ENCODE measurements at places on chromosomes 3 and 15.

GRCh38 chr3:128254066-128254590 is 100.8 kb downstream of the EEFSEC start:
- DNase-seq: no peak

DNA sequence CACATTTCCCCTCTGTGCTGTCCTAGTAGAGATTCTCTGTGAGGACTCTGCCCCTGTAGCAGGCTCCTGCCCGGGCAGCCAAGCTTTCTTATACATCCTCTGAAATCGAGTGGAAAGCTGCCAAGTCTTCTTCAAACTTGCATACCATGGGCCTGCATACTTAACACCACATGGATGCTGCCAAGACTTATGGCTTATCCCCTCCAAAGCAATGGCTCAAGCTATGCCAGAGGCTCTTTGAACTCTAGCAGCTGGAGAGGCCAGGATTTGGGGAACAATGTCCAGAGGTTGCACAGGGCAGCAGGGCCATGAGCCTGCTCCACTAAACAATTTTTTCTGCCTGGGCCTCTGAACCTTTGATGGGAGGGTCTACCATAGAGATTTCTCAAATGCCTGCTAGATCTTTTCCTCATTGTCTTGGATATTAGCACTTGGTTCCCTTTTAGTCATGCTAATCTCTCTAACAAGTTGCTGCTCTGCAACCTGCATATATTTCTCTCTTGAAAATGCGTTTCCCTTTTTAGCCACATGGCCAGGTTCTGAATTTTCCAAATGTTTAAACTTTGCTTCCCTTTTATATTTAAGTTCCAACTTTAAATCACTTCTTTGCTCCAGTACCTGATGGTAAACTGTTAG is 6.1 kb upstream of the PLSCR4 start:
- DNase-seq: no peak

DNA sequence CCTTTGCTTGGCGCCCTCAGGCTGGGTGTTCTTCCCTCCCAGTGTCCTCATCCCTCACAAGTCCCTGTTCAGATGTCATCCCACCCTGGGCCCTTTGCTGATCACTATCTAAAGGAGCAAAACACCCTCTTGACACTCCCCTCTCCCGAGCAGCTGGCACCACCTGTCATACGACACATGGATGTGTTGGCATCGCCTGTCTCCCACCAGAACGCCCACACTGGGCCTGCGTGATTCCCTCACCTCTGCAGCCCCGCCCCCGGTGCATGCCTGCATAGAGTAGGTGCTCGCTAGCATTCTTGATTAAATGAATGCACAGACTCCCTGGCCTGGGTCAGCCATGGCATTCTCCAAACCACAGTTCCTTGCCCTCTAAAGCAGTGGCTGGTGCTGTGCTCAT is 75.8 kb downstream of the DNAJB8 start:
- no peak for DNase-seq

- no peak for DNase-seq
These were observed 108.9 kb upstream of the ABHD17C start for GRCh38 chr15:80586161-80586560.

- DNase-seq: no peak
These were observed 314.5 kb downstream of the TIGIT start for GRCh38 chr3:114608293-114608692.

DNA sequence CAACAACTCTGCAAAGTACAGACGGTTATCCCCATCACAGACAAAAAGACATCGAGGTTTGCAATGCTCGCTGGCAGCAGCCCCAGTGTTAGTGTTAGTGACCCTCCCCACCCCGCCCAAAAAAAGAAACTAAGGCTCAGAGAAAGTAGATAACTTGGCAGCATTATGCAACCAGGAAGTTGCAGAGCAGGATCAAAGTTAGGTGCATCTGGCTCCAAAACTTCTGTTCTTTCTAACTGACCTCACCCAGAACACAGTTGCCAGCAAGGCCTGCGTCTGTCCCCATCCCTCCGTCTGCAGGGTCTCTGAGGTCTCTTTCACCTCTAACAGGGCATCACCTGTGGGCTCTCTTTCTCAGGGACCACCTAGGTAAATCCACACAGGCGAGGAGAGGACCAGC is 51.5 kb downstream of the BDH1 start:
- DNase-seq: no peak

DNA sequence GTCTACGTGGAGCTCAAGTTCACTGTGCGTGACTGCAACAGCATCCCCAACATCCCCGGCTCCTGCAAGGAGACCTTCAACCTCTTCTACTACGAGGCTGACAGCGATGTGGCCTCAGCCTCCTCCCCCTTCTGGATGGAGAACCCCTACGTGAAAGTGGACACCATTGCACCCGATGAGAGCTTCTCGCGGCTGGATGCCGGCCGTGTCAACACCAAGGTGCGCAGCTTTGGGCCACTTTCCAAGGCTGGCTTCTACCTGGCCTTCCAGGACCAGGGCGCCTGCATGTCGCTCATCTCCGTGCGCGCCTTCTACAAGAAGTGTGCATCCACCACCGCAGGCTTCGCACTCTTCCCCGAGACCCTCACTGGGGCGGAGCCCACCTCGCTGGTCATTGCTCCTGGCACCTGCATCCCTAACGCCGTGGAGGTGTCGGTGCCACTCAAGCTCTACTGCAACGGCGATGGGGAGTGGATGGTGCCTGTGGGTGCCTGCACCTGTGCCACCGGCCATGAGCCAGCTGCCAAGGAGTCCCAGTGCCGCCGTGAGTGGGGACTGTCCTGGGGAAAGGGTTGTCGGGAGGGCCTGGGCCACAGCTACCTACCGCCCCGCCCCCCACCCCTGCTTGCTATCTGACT is 11.2 kb downstream of the EPHB3 start:
- DNase-seq: no peak

- DNase-seq: no peak
These were observed 159.2 kb upstream of the PPP2R3A start for GRCh38 chr3:135806317-135806716.

DNA sequence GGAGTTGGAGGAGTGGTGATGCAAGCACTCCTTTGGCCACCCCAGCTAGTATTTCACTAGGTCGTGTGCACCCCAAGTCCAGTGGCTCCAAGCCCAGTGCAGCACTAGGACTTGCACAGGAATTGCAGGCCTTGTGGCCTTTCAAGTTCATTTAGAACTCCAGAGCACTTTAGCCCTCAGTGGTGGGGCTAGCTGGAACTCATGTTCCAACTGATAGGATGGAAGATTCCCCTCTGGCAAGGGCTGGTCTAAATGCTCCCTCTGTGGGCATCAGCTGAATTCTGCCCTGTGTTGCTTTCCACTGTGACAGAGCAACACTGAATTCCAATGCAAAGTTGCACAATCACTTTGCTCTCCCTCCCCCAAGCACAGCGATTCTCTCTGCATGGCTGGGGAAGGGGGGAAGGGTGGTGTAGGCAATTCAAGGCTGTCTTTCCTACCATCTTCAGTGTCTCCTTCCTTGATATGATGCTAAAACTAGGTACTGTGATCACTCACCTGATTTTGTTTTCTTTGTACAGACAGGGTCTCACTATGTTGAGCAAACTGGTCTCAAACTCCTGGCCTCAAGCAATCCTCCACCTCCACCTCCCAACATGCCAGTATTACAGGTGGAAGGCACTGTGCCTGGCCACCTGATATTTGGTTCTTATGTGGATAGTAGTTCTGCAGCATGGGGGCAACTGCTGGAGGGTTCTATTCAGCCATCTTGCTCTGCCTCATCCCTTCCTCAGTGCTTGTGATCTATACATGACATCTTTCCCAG is 10.3 kb downstream of the USF3 start:
- DNase-seq: no peak

GRCh38 chr15:31297575-31298456 is 28.8 kb upstream of the KLF13 start:
- no peak for DNase-seq

- DNase-seq: no peak
These were observed 221.5 kb upstream of the ICE2 start for GRCh38 chr15:60700437-60700836.

DNA sequence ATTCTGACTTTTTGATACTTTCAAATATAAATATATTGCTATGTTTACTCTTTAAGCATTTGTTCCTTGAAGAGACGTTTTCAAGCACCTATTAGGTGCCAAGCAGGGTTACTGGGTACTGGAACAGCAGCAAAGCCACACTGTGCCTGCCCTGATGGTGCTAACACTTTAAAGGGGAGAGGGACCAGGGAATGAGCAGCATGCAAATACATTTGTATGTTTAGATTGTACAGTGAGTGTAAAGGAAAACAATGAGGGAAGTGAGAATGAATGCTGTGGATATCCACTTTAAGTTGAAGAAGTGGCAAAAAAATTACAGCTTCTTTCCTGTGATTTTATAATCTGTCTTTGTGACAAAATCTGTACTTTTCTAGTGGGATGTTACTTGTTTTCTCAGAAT is 400.2 kb upstream of the ATP11B start:
- no peak for DNase-seq

- DNase-seq: no peak
These were observed 23.7 kb downstream of the PRR23E start for GRCh38 chr3:127216415-127217261.

GRCh38 chr3:64539451-64540196 is 148.2 kb downstream of the ADAMTS9 start:
- DNase-seq: no peak

GRCh38 chr15:100112061-100112420 is 229.7 kb downstream of the ADAMTS17 start:
- DNase-seq: no peak

- DNase-seq: no peak
These were observed 183.4 kb downstream of the ADAMTS17 start for GRCh38 chr15:100158356-100158755.

DNA sequence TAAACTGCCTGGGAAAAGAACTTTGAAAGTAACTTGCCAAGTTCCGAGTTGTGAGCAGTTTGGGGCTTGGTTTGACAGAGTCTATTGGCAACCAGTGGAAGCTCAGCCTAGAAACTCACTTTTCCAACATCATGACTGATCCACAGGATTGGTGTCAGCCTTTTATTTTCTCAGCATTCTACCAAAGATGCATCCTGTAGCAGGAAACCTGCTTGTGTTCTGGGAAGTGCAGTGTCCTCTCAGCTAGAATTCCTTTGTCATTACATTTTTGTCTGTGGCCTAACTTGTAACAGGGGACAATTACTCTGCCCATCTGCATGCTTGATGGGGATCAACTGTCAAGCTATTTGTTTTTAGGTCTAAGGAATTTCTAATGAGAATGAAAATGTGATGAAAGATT is 116.7 kb upstream of the LMOD3 start:
- DNase-seq: no peak

GRCh38 chr3:122257644-122258364 is 67.2 kb upstream of the CSTA start:
- DNase-seq: no peak

DNA sequence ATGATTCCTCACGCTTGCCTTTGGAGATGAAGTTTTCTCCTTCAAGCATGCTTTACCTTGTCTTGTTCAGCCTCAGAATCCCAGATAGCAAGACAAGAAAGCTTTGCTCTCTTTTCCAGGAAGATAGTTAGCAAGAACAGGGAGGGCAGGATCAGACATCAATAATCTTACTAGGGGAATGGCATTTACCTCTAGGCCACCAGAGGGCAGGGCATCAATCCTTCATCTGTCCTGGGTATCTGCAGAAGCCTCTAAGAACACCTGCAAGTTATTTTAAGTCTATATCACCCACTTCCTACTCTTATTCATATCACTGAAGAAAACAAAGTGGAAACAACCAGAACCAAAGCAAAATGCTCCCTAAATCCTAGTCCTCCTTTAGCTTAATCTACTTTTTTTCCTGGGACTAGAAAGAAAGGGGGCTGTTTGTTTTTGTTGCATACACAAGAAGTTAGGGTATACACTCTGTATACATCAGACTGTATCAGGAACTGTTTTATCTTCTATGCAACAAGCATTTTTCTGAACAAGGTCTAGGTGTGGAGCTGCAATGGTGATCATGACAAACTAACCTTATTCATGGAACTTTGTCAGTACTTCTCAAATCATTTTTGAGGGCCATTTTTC is 862.5 kb downstream of the CADM2 start:
- DNase-seq: no peak

- no peak for DNase-seq
These were observed 38.7 kb downstream of the SEMA3G start for GRCh38 chr3:52406231-52406661.

All from stimulated activated CD4-positive, alpha-beta T cell treated with anti-CD3 and anti-CD28 coated beads, TNF-alpha, amount 100 ng/mL, for 1 hour (primary cell).